Bone marrow (tissue), 2 donors: ENCODE measurements at places on chromosomes 3 and 15.

DNA sequence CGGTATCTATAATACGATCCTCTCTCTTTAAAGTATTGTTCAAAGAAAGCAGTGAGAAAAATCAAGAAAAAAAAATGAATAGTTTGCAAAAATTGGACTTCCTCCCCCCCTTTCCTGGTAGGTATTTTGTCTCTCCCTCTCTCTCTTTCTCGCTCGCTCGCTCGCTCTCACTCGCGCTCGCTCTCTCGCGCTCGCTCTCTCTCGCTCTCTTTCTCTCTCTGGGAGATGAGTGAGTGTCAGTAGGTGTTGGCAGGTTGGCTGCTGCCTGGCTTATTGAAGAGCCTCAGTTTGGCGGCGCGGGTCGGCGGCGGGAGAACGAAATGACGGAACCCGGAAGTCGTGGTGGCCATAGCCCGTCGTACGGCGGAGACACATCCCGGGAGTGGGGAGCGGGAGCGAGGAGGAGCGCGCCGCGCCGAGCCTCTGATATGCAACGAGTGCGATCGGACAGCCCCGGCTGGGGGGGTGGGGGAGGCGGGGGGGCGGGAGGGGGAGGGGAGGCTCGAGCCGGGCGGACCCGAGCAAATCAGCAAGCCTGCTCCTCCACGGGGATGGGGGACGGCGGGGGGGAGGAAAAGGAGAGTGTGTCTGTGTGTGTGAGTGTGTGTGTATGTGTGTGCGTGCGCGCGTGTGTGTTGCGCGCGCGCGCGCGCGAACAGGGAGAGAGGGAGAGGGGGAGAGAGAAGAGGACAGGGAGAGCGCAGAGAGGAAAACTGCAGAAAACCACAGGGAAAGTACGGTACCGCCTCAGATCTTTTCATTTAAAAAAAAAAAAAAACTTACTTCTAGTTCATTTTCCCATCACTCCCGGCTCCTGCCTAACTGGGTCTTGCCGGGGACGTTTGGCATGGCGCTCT lies at the start of gene MEIS2:
MEIS2 (minus strand) TSS at position 441 of the 857 bp plus-strand sequence. CDS start 1,083 bp downstream, outside the sequence.
- DNase-seq: no peak

DNA sequence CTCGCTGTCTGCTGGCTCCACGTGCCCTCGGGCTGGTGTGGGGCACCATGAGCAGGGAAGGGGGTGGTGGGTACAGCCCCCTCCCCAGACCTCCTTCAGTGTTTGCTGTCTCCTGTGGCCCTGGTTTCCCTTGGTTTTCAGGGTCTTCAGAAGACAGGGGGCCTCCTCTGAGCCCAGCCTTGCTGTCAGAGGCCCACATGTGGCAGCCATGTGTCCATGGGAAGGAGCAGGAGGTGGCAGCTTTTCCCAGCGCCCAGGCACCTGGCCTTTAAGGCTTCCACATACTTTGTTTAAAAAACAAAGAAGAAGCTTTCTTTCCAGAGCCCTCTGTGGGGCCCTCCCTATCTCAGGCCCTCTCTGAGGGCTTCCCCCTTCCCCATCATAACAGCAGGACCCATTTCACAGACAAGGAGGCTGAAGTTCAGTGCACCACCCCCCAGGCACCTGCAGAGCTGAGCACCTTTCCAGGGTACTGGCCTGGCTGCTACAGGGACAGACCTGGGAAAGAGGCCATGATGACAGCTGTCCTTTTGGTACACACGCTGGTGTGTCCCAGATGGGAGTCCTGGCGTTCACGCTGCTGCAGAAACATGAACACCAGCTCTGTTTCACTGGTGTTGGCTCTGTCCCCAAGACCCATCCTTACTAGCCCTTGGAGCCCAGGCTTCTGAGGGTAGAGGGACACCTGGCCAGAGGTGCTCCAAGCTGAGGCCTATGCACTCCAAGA lies 73.7 kb downstream of the DNAJB8 start:
- no peak for DNase-seq

GRCh38 chr15:57762302-57762701 lies 55.8 kb downstream of the POLR2M start:
- no peak for DNase-seq

GRCh38 chr3:141537856-141538255 lies 51.0 kb downstream of the RASA2 start:
- no peak for DNase-seq

- no peak for DNase-seq
These were observed 111.7 kb upstream of the TP63 start for GRCh38 chr3:189519458-189519857.

DNA sequence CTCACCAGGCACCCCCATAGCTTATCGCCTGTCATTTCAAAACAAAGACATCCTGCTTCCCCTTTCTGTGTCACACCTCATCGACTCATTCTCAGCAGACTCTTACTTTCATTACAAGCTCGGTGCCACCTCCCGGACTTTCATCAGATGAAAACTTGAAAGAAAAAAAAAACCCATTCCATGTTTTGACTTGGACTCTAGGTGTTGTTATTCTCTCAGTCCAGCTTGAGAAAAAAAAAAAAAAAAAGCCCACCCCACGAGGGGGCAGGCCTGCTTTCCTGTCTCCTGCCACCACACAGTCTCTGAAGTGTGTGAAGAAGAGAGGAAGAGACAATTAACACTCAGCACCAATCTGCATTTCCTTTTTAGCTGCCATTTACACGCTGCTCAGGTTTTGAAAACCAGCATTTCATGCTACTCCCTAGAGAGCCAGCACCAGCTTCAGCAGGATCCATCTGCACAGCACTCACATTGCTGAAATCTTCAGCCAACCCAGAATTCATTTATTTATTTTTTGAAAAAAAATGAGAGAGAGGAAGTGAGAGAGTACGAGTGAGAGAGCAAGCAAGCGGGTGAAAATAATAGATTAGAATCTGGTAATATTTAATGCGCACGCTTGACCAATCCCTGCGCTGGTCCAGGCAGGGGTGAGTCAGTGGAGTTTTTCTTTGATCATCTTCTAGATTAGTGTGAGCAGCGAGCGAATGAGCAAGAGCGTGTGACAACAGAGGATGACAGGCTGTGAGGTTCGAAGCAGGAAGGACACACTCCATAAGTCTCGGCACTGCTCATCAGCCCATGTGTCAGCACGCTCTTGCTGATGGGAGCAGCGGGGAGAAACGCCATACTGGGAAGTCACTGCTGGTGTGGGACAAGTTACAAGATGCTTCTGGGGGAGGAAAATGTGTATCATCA lies 23.5 kb downstream of the ZNF80 start:
- DNase-seq: no peak

DNA sequence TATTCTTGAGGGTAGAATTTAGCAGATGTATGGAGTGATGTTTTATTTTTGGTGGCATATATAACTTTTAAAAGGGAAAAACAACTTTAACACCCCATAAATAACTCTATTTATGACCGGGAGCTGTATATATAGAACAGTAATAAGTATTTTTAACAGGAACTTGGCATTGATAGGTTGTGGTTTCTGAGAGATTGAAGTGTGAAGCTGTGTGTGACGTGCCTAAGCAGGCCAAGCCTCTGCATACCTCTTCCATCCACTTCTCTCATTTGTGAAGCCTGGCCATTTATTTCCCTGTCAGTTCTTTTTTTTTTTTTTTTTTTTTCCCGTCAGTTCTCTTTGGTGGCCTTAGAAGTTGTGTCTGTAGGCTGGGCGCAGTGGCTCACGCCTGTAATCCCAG lies 23.0 kb downstream of the RBM5 start:
- no peak for DNase-seq

DNA sequence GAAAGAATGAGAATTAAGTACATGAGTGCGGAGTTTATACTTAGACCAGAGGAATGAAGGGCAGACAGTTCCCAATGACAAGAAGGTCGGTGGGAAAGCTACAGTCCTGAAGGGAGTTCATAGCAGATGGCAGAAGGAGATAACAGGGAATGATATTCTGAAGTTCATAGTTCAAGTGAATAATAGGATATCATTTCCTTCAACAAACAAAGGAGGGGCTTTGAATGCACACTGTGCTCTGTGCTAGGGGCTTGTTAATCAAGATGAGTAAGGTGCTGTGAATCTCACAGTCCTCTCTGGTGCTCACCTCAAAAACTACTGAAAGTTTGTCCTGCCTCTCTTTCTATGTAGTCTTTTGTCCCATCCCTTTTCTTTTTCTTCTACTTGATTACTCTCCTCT lies 41.9 kb downstream of the SIDT1 start:
- DNase-seq: no peak

- DNase-seq: no peak
These were observed 289.4 kb upstream of the TLE3 start for GRCh38 chr15:70387081-70387480.

- no peak for DNase-seq
These were observed 24.7 kb upstream of the EOMES start for GRCh38 chr3:27746838-27747237.

DNA sequence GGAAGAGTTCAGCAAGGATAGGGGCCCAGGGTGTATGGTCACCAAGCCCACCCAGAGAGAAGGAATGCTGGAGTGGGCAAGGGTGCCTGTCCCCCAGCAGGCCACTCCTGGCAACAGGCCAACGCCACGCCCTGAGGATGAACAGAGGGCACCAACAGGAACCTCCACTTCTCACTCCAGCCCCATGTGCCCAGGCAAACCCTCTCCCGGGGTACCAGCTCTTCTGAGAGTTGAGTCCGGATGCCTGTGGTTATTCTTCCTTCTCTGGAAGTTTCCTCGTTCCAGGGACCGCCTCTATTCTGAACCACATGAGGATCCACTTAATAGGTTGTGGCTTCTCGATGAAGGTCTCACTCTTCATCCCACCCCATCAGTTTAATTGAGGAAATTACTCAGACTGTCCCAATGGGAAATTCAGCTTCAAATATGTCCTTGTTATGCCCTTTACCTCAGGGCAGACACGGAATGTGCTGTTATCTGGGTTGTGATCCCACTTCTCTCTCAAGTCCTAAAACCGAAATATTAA lies 114.3 kb downstream of the LIPC start:
- no peak for DNase-seq

DNA sequence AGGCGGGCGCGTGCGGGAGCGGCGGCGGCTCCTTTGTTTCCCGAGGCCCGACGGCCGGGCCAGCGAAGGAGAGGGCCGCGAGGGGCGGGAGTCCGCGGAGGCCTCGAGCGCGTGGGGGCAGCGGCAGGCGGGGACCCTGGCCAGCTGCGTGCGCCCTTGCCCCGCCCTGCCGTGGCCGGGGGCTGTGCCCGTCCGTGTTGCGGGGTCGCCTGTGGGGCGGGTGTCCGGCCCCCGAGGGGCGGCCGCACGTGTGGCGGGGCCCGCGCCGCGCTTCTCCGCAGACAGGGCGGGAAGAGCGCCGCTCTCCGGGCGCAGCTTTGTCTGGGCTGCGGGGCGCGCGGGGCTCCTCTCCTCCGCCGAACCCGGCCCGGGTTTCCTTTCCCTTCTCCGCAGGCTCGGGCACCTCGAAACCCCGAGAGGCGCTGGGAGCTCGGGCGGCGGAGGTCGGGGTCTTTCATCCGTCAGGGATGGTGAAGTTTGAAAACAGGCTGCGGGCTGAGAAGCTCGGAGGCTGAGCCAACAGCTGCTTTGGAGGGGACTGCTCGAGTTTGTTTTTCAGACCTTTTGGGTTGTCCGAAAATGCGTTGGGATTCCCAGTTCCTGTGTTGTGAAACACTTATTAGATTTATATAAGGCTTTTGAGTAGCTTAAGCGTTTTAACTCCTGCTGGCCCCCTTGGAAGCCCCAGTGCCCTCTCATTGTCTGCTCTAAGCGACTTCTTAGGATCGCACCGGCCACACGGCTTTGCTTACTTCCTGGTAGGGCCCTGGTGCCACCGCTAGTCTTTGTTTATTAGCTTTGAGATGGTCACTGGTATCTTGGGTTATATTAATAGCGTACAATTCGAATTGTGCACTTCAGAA lies 817 bp downstream of the USP3 start:
- DNase-seq: no peak

DNA sequence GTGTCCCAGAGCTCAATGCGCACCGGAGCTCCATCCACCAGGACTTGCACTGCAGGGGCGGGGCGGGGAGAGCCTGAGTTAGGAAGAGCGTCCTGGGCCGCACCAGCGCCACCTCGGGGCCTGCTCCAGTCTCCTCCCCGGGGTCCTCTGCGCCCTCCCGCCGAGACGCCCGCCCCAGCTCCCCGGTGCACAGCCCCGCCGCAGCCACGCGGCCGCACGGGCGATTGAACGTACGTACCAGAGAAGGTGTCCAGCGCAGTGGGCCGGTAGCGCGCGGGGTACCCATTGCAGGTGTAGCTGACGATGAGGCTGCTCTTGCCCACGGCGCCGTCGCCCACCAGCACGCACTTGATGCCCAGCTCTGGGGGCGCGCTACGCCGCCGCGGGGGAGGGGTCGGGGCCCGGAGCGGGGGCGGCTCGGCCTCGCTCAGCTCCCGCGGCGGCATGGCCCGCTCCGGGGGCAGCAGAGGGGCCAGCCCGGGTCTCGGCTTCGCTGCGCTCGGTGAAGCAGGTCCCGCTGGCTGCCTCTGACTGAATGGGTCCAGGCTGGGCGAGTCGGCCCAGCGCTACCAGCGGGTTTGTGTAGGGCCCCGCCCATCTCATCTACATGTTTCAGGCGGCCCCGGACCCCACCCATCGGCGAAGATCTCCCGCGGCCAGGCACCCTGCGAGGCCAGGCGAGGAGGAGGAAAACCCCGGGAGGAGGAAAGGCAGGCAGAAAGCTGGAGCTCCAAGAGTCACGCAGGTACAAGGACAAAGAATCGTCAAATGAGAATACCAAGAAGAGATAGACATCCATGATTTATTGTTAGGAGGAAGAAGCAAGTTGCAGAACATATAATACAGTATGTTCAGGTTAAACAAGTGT lies at the start of gene RHOV:
RHOV (minus strand) TSS at position 541 of the 868 bp plus-strand sequence; CDS start at position 446, 95 bp downstream.
- peak; percentile 30 for DNase-seq

- no peak for DNase-seq
These were observed 110.0 kb upstream of the DLG1 start for GRCh38 chr3:197408177-197408957.

GRCh38 chr3:182925330-182925943 lies 54.9 kb downstream of the DCUN1D1 start:
- no peak for DNase-seq

DNA sequence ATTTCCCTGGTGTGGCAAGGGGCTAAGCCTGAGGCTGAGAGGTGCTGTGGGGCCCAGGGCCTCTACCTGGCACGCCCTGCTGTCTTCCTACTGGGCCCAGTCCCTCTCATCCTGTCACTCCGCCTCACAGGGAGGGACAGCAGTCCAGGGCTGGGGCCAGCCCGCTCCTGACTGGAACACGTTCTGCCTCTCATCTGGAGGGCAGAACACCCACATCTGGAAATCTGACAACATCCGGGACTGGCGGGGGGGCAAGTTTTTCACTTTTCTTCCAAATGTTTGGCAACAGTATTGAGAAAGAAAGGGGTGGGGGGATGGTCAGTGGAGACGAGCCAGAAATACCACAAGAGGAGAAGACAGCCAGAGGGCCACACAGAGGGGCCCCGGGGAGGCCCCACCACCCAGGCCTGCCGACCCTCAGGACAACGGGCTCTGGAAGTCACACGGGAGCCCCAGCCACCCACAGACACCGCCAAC lies 1.8 kb upstream of the MYL3 start:
- no peak for DNase-seq

DNA sequence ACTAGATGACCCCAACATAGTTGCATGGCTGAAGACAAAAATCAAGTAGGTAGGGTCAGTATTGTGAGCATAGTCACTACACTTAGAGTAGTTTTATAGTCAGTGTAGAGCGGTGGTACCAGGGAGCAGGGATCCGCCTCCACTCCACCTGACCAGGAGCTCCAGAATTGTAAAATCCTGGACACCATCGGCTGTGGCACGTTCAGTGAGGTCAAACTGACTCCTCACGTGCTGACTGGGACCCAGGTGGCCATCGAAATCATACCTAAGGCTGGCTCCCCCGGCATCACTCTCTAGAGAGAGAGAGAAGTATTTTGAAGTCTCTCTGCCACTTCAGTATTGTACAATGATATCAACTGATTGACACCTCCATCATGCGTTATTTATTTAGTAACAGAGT lies 59.7 kb upstream of the TAMM41 start:
- no peak for DNase-seq
